ENCODE measurements at places on chromosomes 2 and 18. TPM values are rescaled to one million over a fixed set of nuclear protein-coding genes. Genes with fewer than 3 reads are reported as not detected.

DNA sequence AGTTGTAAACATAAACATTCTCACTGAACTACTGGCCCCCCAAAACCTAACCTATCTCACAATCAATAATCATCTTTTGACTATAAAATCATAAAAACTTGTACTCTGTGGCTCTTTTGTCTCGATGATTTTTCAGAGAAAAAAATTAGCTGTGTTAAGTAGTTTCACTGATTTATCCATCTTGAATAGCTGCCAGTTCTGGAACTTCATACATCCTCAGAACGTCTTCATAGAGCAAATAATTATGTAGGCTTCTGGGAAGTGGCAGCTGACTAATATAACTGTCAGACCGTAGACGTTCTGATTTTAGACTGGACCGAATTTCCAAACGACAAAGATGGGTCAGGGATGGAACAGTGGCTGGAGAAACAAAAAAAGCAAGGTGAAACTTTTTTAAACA lies 97.3 kb upstream of the CHAC2 start:
- DNase-seq = no peak

GRCh38 chr2:167987558-167987957 lies 259.8 kb downstream of the STK39 start:
- no peak for DNase-seq

CFAP221 gene
- 0.79 TPM for total RNA-seq

- no peak for DNase-seq
These were observed 849 bp upstream of the ITGB6 start for GRCh38 chr2:160200921-160201320.

GRCh38 chr2:227623226-227623625 lies 5.9 kb downstream of the SCYGR4 start:
- DNase-seq = no peak
